NCI-H510A treated with DMSO at 0.1 percent for 48 hours (cell line): ENCODE measurements at places on chromosomes 7 and 10.
A peak's percentile ranks its signal among the peaks of the same experiment; 100 is the strongest.

GRCh38 chr7:111529507-111530355, 32.6 kb downstream of the IMMP2L start:
- DNase-seq, result no peak

GRCh38 chr10:59580026-59580863, 129.4 kb downstream of the SLC16A9 start:
- peak; percentile 31 for DNase-seq

DNA sequence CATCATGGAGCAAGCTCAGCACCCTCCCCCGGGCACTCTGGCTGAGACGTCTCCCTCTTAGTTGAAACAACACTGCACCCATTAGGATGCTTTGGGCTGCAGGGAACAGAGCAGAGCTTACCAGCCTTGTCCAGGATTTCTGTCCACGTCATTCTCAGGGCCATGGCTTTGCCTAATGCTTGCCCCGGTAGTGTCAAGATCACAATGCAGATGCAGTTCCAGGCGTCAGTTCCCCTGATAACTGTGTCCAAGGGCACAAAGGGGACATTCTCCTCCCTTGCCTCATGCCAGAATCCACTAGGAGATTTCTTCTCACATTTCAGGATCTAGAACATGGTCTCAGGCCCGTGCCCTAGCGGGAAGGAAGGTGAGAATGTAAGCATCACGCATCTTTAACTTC, 17.2 kb upstream of the GRB10 start:
- DNase-seq, result no peak

GRCh38 chr10:13690281-13690825, 103.6 kb downstream of the PRPF18 start:
- DNase-seq, result no peak

GRCh38 chr7:2943851-2944601, 99.6 kb downstream of the CARD11 start:
- no peak for DNase-seq

GRCh38 chr10:6581778-6582228, 1.7 kb upstream of the PRKCQ start:
- DNase-seq, result no peak

DNA sequence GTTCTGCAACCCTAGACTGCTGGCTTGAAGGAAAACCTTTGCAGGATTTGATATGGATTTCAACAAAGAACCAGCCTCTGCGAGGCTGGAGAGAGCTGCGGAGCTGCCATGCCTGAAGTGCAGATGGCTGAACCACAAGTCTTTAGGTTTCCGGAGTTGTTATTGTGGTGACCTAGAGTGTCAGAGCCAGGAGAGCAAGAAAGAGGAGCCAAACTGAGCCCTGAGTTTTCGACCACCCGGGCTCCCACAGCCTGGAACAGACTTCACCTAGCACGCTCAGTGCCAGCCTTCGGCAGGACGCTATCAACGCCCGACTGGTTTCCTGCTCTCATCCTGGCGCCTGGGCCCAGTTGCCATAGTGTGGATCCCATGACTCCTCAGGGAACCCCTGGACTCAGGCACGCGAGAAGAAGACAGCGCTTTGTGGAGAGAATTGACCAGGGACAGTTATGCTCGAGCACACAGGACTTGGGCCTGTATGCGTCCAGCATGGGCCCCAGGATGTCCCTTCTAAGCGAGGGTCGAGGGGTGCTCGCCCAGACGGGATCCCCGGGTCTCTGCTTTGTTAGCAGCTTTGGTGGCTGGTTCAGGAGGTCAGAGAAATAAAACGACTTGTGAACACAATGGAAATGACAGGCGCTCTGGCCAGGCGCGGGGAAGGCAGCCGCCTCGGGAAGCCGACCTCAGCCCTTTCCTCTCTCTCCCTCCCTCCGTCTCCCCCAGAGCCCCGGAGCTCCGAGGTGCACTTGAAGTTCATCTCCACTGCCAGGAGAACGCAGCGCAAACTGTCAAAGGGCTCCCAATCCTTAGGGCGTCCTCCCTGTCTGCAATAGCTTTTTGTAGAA, 1.8 kb upstream of the GAD2 start:
- DNase-seq, result no peak

DNA sequence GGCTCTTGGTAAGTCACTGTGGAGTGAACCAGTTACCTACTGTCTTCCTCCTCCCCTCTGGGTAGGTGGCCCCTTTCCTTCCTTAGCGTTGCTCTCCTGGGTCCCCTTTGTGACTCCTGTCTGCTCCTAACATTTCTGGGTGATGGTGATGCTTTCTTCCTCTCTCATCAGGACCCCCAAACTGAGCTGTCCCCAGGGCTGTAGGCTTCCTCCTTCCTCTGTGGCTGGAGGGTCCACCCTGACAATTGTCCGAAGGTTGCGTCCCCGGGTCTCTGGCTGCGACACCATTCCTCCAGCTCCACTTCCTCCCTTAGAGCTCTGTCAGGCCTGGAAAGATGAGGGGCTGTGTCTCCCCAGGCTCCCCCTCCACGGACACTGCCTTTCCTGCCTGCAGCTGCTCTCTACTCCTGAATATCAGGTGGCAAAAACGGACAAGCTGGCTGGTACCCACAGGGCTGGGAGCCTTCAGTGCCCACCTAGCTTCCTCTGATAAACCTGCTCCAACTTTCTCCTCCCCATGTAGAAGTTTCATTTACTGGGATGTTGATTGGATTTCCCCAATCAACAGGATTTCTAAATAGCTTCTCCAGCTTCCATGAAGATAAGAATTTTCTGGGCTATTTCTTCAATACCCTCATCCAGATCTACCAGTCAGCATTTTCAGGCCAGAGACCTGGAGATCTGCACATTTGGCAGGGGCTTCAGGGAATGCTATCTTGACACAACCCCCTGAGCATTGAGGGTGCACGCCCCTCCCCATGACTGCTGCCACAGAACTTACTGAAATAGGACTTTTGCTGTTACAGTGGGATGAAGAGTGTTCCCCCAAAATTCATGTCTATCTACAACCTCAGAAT, 506.5 kb downstream of the TCERG1L start:
- no peak for DNase-seq
